ENCODE measurements at places on chromosomes 1 and 21.

DNA sequence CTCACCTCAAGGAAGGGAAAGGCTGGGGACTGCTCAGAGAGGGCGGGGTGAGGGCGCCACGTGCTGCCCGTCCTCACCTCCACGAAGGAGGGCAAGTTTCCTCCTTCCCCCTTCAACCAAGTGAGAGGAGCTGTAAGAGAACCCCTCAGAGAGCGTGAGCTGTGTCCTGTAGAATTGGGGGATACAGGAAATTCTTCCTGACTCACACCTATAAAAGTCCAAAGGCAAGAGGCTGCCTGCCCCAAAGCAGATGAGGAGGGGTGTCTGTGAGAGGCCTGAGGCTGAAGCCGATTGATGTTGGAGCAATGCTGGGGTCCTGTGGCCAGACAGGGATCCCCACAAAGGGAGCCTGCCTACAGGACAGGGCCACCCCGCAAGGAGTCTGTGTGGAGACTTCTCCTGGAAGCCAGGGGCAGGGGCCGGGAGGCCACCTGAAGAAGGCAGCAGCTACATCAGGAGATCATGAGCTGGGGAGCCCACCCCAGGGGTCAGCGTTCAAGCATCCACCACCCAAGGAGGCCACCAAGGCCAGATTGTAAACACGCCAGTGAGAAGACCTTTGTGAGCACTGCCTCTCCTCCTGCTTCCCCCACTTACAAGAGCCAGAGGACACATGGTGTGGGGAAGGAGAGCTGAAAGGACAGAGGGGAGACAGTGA is 27.7 kb downstream of the S100A6 start:
- DNase-seq, result no peak

- peak; percentile 55 for DNase-seq
These were observed at the start of gene SLC45A3 for GRCh38 chr1:205680073-205680851. SLC45A3 (minus strand) TSS chr1:205680509; CDS start chr1:205664656, 15,853 bp downstream.

DNA sequence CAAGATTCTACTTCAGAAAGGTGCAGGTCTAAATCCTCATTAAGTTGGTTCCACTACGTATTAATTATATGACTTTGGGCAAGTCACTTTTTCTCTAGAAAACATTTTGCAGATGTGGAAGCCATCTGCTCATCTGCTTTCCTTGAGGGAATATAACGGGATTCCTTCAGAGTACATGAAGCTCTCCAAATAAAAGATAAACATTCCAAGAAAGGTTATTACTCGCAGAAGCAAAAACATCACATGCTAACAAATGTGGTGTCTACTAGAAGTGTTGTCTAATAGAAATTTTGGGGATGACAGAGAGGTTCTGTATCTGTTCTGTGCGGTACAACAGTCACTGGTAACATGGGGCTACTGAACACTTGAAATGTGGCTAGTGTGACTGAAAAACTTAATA is 60.2 kb downstream of the NIBAN1 start:
- DNase-seq, result no peak

DNA sequence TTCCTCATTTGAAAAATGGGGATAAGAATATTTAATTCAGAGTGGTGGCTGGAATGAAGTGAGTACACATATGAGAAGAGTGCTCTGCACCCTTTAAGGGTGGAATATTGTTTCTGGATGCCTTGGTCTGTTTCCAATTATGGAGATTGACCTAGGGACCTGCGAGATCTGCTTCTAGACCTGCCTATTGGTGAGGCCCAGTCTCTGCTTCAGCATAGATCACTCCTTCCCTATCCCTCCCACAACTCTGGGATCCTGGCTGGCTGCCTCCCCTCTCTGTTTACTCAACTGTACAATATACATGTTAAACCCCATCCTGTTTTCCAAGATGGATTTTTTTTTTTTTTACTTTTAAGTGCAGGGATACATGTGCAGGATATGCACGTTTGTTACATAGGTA is 6.4 kb upstream of the LDLRAD1 start:
- no peak for DNase-seq

DNA sequence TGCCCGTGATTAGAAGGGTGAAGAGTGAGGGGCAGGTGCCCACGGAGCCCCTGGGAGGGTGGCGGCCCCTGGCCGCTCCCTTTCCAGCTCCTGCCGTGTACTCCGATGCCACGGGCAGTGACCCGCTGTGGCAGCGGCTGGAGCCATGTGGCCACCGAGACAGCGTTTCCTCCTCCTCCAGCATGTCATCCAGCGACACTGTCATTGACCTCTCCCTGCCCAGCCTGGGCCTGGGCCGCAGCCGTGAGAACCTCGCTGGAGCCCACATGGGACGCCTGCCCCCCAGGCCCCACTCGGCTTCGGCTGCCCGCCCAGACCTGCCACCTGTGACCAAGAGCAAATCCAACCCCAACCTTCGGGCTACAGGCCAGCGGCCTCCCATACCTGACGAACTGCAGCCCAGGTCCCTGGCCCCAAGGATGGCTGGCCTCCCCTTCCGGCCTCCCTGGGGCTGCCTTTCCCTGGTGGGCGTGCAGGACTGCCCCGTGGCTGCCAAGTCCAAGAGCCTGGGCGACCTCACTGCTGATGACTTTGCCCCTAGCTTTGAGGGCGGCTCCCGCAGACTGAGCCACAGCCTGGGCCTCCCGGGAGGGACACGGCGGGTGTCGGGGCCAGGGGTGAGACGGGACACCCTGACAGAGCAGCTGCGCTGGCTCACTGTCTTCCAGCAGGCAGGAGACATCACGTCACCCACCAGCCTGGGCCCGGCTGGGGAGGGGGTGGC is 22.0 kb downstream of the PANK4 start:
- no peak for DNase-seq

- no peak for DNase-seq
These were observed 315.0 kb upstream of the CAMK1G start for GRCh38 chr1:209268479-209268878.

GRCh38 chr1:168520832-168521231 is 23.0 kb downstream of the XCL2 start:
- no peak for DNase-seq

- no peak for DNase-seq
These were observed 5.3 kb upstream of the EVA1B start for GRCh38 chr1:36328713-36329112.

DNA sequence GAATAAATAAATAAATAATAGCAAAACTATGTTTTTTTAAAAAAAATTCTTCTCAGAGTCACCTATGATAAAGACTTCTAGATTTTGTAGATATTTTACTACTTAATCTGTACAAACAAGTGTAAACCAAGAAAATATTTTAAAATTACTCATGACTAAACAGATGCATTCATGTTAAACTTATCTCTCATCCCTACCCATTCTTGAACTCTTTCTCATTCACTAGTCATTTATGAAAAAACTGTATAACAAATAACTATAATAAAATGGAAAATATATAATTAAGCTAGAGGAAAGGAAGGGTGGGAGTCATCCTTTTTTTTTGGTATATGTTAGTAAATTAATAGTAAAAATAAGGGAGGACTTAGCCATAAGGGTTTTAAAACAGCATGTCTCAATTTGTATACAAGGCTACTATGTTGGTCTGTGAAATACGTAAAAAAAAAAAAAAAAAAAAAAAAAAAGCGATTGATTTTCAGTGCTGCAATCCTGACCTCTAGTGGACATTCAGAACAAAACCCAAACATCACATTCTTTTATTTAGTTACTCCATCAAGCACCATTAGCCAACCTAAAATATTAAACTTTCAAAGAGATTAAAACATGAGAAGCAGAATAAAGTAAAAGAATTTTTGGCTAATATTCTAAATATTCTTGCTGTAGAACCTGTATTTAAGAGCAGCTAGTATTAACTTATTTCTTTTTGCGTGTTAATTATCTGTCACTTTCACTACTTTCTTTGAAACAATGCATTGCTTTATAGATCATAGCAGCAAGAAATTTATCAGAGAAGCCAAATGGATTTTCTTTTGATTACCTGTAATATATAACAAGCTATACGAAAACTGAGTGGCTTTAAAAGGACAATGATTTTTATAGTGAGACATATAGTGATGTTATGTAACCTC is 255.8 kb upstream of the CACYBP start:
- DNase-seq, result peak; percentile 54

DNA sequence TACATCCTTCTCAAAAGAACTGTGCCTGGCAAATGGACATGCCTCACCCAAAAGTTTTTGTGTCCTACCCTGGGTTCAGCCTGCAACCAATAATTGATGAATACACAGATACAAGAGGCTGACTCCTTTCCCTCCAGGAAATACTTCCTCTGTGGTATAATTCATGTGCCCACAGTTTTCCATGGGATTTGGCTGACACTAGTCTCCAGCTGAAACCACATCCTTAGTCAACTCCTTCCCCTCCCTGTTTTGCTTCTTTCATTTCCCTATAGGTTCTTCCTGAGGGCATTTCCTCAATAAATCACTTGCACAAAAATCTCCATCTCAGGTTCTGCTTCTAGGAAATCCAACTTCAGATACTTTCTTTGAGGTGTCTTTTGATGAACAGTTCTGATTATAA is 436.6 kb upstream of the C1orf87 start:
- peak; percentile 81 for DNase-seq

DNA sequence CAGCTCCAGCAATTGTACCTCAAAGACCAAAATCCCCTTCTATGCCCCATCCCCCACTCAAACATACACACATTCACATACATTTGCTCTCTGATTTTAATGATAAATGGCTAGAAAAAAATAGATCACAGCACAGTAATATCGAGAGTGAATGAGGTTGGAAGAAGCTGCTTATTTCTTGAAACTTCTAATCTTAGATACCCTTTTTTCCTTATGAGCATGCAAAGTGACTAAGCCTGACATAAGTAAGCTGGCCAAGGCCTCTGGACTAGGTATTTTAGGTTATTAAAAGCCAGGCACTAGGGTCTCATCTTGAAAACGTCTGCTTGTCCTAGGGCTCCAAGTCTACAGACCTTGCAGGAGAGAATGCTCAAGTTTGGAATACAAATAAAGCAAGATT is 133.6 kb downstream of the TGFBR3 start:
- DNase-seq, result no peak

DNA sequence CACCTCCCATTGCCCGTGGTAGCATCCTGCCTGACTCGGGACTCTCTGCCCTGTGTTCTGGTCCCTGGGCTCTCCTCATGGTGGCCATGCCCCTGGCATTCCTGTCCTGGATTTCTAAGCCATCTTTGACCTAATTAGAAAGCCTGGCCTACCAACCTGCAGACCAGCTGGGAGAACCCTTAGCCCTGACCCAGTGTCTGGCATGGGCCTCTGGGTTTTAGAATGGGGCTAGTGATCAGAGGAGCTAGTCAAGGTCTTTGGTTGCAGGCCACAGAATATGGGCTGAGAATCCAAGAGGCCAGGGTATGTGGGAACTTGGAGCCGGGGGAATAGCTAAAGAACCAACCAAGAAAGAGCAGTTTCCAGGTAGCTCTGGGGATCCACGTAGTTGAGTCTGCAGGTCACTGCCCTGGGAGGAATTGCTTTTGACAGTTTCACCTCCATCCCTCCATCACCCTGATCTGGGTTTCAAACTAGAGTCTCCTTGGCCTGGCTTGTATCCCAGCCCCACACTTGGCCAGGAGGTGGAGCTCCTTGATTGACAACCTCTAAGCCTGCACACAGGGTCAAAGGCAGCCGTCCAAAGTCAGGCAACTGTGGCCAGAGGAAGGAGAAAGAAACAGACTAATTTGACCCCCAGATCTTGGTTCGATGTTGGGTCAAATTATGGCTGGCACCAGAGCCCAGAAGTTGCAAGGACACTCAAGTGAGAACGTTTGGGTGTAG is 54.7 kb upstream of the ABCG1 start:
- peak; percentile 75 for DNase-seq

GRCh38 chr21:29649406-29649814 is 290.4 kb downstream of the GRIK1 start:
- no peak for DNase-seq

- DNase-seq, result no peak
These were observed 365.3 kb upstream of the PROX1 start for GRCh38 chr1:213622365-213623063.

DNA sequence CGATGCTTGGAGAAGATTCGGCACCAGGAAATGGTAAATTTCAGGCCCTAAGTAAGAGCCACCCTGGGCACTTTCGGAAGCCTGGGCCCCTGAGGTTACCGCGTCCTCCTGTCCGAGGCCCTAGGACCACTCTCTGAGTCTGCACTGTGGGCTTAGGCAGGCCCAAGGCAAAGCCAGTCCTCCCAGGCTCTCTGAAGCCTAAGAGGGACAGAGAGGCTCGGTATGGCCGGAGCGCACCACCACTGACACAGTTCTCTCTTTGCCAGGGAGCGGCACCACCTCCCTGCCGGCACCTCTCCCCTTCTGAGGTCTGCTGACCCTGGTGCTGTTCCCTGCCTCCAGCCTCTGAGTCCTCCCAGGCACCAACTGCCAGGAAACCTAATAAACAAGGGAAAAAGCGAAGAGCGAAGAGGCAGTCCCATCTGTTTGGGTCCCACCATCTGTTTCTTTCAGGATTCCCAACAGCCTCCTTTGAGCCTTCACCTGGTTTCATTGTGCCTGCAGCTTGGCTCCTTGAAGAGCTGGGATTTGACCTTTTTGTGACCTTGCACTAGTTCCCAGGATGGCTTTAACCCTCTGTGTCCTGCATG is 57.7 kb downstream of the VWA5B1 start:
- no peak for DNase-seq

DNA sequence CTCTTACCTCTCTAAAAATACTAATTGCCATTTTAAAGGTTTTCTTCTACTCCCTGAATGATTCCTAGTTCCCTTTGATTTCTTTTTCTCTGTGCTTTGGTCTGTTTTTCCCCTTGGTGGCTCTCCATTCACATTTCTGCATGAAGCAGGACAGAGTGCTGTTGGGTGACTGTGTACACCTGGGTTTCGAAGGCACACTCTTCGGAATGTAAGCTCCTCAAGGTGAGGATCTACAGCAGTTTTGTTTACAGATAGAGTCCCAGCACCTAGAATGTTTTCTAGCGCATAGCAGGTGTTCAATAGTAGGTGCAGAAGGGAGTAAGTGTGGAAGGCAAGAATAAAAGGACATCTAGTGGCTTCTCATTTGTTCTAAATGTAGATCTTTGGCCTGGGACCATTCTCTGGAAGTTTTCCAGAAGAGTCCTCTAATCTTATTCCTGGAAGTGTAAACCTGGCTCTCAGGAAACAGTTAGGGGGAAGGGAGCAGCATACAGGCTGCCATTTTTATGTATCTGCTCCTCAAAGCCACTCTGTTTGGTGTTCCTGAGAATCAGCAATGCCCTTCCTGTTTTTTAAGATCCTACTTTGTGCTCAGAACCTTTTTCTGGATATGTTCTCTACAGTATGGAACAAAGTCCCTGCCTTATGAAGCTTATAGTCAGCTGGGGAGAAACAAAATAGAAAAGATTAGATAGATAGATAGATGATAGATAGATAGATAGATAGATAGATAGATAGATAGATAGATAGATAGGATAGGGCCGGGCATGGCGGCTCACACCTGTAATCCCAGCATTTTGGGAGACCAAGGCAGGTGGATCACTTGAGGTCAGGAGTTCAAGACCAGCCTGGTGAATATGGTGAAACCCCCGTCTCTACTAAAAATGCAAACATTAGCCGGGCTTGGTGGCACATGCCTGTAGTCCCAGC is 22.8 kb upstream of the EFNA1 start:
- no peak for DNase-seq

- no peak for DNase-seq
These were observed 44.6 kb downstream of the RHBG start for GRCh38 chr1:156413391-156414246.

DNA sequence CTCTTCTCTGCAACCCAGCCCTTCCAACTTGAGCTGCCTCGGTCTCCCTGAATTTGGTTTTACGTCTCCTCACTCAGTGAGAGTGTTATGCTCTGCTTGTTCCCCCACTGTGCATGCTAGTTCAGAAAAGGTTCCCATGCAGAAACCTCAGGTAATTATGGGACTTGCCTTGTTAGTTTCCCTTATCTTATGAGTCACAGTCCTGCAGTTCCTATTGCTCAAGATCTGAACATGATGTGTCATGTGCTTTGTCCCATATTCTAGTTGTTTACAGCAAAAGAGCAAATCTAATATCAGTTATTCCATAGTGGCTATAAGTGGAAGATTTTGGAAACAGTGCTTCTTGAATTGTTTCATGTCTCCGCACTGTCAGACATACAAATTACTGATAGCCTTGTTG is 74.4 kb downstream of the DUSP10 start:
- peak; percentile 66 for DNase-seq
